ENCODE measurements at places on chromosomes 4 and X.

DNA sequence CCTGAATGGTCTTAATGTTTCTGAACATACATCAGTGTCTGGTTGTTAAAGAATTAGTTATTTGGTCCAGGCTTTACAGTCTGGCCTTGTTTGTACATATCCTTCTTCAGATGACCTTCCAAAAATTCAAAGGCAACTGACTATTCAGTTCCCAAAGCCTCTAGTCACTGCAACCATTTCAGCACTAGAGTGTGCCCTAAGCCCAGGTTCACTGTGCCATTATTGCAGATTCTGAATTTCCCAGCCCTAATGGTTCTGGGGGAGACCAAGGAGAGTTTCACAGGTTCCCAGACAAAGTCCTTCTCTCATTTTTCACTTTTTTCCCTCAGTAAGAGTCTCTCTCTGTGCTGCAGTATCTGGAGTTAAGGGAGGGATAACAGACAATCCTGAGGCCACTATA, 235.8 kb downstream of the TRAM1L1 start:
- no peak for DNase-seq

DNA sequence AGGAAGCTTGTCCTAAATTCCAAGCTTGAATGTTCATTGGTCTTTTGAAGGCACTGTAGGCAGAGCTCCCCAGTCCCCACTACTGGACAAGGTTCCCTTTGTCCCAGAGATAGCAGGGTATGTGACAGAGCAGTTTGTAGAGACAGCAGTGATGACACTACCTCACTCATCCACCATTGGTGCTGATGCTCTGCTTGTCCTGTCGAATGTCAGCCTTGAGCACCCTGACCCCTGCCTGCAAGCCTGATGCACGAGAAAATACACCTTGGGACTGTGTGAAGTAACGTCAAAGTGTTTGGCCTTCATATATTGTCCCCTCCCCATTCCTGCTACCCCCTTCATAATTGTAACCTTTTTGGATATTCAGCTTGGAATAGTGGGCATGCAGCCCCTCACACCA, 188.9 kb upstream of the EOLA2 start:
- no peak for DNase-seq

DNA sequence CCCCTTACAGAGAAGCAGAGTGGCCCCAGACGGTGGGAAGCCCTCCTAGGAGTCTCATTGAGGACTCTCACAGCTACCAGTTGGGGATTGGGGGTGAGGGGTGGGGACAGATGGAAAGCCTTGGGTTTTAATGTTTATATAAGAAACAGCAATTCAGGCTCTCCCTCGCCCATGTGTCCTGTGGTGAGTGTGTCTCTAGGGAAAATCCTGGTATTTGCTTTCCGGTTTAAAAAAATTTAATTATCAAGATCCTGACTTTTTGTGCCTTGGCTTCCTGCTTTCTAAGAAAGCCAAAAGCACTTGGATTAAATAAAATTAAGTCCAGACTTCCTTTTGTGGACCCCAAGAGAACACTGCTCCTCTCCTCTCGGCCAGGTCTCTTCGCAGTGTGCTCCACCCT, 93.8 kb downstream of the SOWAHB start:
- no peak for DNase-seq

- no peak for DNase-seq
Observed at GRCh38 chr4:104417357-104417882, 77.3 kb downstream of the CXXC4 start.

DNA sequence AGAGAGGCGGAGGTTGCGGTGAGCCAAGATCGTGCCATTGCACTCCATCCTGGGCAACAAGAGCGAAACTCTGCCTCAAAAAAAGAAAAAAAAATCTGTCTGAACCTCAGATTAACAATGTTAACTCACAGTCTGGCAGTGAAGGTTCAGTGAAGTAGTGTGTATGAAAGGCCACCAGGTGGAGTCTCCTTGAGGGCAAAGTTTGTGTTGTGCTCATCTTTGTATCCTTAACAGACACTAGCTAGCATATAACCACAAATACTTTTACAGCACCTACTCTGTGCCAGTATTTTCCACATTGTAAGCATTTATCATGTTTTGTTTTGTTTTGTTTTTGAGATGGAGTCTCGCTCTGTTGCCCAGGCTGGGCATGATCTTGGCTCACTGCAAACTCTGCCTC, 46.0 kb upstream of the MGST2 start:
- no peak for DNase-seq

DNA sequence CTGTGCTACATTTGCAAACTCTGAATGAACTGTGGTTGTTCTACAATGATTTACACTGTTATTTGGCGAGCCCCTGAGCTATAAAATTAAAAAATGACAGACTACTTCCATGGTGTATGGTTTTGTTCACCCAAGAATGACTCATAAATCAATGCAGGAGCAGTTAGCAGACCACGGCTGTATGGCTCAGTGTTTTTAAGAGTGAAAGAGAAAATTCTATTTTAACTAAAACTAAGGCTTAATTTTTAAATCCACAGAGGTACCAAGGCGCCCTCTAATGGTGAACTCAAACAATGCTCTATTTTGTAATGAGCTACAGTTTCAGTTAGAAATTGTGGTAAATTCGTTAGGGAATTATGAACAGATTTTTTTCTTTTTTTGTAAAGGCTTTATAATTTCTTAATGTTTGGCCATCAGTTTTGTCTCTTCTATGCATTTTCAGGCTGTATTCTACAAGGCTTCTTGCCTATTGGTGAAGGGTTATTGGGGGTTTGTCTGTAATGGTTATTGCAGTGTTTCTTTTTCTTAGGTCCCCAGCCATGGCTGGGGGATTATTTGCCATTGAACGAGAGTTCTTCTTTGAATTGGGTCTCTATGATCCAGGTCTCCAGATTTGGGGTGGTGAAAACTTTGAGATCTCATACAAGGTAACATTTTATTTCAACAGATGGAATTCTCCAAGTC, 32.5 kb downstream of the HMGB2 start:
- peak; percentile 34 for DNase-seq

GRCh38 chrX:150408561-150408960, 45.4 kb downstream of the MAMLD1 start:
- no peak for DNase-seq
